ENCODE measurements at places on chromosomes 1 and 21. TPM values are rescaled to one million over a fixed set of nuclear protein-coding genes. Genes with fewer than 3 reads are reported as not detected.

GRCh38 chr1:41343790-41344699 lies 17.2 kb upstream of the FOXO6 start:
- peak; percentile 9 for DNase-seq

DNA sequence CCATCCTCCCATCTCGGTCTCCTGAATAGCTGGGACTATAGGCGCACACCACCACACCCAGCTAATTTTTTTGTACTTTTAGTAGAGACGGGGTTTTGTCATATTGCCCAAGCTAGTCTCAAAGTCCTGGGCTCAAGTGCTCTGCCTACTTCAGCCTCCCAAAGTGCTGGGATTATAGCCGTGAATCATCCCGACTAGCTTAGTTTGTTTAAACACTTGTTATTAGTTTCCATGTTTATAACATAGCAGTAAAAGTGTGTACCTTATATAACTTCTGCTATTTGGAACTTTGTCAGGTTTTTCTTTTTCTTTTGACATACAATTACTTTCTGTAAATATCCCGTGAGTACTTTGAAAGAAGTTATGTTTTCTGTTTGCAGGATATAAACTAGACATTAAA lies 60.6 kb upstream of the C1orf21 start:
- DNase-seq = no peak

DNA sequence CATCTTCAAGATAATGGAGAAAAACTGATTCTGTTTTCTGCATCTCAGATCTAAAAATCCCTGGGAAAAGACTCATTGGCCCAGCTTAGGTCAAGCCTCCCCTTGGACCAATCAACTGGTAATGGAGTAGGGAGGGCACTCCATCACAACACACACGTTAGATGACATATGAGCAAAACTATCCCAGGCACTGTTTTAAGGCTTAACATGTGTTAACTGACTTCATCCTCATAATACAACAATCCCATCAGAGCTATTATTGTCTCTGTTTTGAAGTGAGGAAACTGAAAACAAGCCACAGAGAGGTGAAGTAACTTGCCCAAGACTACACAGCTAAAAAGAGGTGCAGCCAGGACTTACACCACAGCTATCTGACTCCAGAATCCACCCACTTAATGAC lies 14.7 kb upstream of the CITED4 start:
- no peak for DNase-seq

DNA sequence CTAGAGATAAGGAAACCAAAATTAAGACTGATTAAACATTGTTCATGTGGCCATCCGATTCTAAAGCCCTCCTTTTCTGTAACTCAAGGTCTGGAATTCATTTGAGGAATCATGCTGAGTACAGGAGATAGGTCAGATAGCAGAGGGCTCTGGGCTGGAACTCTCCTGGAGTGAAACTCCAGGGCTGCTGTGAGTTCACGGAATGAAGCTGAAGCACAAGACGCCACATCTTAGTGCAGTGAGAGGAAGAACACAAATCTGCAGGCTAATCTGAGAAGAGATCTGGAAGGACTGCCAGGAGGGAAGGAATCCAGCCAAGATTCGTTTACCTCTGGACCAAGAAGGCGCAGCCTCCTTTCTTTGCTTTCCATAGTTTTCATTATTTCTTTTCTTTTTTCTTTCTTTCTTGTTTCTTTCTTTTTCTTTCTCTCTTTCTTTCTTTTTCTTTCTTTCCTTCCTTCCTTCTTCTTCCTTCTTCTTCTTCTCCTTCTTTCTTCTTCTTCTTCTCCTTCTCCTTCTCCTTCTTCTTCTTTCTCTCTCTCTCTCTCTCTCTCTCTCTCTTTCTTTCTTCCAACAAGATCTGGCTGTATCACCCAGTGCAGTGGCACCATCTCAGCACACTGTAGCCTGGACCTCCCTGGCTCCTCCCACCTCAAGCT lies 74.8 kb upstream of the ATP1B1 start:
- DNase-seq = no peak

DNA sequence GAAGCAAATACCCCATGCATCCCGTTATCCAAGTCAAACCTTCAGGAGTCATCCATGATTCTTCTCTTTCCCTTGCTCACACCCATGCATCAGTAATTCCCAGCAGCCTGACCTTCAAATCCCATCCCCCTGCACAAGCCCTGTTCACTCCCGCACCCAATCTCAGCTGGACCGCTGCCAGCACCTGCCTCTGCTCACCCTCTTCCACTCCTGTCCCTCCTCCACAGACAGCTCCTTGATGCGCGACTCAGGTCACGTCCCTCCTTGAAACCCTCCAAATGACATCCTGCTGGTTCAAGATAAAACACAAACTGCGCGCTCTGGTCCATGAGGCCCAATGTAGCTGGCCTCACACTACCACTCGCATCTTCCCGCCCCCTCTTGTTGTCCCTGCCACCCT lies 43.4 kb upstream of the MPZL1 start:
- DNase-seq = no peak

DNA sequence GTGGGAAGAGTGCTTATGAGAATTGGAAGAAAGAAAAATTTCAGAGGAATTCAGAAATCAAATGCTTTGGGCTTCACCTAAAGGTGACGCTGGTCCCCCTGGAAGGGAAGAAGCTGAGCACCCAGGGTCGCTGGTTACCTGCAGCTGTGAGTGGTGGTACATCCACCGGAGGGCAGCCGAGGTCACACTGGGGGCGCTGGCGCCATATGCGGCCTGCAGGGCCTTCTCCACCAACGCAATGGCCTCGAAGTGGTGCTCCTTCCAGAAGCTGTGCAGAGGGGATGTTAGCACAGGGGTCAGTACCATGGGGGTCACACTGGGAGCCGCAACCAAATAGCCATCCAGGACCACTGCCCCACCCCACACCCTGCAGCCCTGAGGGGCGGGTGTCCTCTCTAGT lies 6.1 kb downstream of the AKR7A2 start:
- DNase-seq = no peak

DNA sequence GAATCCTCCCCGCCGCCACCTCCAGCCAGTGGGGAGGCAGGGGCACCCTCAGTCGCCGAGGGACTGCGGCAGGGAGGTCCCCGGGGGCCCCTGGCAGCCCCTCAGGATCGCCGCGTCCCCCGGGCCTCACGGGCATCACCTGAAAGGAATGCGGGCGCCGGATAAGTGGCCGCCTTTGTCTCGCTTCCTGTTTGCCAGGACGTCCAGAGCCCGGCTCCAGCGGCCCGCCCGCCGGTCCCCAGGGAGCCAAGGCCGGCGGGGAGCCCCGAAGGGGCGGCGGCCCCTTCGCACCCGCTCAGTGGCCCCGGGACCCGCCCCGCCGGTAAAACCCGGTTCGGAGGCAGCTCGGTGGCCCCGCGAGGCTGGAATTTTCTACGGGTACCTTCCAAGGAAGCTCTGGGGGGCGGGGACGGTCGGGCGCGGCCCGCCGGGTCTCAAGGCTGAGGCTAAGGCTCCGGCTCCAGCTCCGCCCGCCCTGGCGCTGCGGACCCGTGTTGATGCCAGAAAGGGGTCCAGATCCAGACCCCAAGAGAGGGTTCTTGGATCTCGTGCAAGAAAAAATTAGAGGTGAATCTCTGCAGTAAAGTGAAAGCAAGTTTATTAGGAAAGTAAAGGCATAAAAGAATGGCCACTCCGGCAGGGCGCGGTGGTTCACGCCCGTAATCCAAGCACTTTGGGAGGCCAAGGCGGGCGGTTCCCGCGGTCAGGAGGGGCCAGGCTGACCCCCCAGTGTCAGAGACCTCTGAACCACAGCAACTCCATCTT lies 12.6 kb downstream of the TINAGL1 start:
- DNase-seq = no peak

DNA sequence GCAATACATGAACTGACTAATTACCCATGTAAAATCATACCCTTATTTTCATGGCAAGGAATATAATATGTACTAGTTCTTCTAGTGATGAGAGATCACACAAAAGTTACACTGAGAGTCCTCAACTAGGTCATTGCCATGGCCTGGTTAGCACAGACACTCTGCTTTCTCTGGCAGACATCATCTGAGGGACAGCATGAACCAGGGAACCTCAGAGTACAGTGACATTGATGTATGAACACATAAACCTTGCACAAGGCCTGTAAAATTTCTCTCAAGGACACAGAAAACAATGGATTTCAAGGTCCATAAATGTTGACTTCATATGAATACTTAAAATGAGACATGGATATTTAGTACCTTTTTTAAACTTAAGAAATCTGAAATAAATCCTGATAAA lies 108.8 kb upstream of the MAGI3 start:
- DNase-seq = no peak

DNA sequence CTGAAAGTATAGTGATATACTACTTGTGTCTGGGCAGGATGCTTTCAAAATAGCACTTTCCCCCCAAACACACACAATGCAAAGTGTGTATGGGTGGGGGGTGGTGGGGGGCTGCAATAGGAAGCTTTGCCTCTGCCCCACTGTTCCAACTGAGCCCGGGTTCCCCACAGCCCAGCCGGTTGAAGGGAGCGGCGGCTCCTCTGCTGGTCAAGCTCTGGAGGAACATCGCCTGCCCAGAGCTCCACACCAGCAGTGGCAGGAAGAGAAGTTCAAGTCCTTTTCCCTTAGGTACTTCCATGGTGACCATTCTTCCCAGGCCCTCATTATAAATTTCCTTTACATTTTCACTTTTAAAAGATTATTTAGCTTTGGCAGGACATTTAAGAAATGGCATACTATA lies 74.9 kb downstream of the CAPZB start:
- DNase-seq = no peak

DNA sequence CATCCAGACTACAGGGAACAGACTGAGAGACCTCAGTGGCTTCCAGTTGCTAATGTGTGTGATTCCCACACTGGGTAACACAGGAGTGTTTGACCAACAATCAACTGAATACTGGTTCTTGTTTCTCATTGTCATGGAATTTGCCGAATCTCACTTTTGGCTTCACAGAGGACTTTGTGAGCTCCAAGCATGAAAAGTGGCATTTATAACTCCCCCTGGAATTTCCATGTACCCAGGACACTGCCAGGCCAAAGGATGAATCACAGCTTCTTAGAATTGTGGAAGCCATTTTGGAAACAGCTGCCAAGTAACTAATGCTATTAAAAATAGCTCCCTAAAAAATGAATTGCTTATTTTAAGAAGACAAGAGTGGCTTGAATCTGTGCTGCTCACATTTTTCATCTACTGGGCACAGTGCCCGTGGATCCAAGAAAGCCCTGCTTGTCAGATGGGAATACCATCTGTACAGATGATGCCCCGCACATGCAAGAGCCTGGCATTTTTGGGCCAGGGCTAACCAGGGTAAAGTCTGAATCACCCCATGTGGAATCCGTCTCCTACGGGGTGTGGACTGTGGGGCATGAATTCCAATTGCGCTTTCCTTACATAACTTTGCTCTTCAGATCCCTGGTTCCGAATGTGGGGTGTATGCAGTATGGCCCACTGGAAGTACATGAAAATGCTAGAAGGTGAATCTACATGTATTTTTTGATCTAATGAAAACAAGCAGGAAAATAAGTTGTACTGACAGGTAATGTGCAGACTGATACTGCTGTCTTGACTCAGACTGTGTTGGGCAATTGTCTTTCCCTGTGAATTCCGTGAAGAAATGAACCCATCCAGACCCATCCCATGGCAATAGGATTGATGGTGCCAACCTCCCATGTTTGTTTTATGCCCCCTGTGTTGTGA lies 487.3 kb downstream of the SIPA1L2 start:
- no peak for DNase-seq

DNA sequence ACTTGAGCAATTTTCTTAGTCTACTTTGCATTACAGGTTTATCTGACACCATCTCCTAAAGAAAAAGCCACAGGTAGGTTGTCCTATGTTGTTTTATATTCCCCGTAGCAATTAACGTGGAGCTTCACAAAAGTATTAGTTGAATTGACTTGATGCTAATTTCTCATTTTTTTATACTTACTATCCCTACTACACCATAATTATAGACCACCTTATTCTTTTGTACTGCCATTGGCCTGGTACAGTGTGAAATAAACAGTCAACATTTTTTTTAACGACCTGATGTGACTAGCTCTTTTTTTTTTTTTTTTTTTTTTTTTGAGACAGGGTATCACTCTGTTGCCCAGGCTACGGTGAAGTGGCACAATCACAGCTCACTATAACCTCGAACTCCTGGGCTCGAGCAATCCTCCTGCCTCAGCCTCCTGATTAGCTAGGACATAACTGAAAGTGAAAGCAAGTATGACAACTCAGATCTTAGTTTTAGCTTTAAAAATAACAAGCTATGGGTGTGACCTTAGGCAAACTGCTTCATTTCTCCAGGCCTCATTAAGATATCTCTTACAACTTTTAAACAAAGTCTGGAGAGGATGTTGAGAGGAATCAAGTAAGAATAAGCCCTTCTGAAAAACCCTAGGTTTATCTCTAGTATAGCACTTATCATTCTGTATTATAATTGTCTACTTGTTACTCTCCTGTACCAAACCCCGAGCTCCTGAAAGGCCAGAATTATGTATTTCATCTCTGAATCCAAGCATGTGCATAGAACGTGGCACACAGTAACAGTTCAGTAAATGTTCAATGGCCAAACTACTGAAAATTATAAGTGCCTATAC lies 49.5 kb downstream of the LUZP1 start:
- DNase-seq = no peak

GRCh38 chr1:30106125-30106524 lies 617.3 kb downstream of the MATN1 start:
- DNase-seq = no peak

GRCh38 chr1:25554886-25555752 lies 11.7 kb downstream of the LDLRAP1 start:
- no peak for DNase-seq

DNA sequence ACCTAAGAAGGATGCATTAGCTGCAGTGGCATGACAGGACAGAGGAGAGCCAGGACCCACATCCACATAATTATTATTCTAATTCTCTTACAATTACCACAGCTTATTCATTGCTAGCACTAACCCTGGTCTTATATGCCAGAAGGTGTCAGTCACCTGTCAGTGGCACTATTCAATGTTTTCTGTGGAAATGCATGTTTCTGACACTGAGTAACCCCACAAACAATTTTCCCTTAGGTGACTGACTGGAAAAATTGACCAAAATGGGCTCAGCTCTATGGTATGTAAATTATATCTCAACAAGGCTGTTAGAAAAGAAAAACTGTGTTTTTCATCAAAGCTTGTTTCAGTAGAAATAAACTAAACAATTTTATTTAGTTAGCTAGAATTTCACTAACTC lies 117.9 kb upstream of the KRTAP19-8 start:
- no peak for DNase-seq

GRCh38 chr1:42931108-42931539 lies 27.5 kb downstream of the SLC2A1 start:
- peak; percentile 69 for DNase-seq

DNA sequence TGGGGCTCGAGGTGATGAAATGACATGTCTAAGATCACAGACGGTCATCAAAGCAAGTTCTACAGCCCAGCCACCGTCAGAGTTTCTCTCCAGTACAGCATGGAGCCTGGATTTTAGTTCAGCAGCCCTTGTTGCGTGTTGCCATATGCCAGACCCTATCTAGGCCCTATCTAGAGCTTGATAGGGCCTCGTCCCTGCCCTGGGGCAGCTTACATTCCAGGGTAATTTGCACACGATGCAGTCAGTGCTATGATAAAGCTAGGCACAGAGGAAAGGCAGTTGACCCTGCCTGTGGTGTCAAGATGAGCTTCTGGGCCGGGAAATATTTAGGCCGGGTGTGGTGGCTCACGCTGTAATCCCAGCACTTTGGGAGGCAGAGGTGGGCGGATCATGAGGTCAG lies 18.9 kb downstream of the ETV3L start:
- no peak for DNase-seq

Gene FAM163A
- polyA plus RNA-seq = not detected

Gene FHAD1
- not detected for polyA plus RNA-seq

Gene TPTE
- not detected for polyA plus RNA-seq

Gene CNIH3
- polyA plus RNA-seq = 1.7 TPM

Gene TRNP1
- polyA plus RNA-seq = not detected

Gene COG2
- polyA plus RNA-seq = 29.5 TPM
